ENCODE measurements at places on chromosomes 7 and 10.

DNA sequence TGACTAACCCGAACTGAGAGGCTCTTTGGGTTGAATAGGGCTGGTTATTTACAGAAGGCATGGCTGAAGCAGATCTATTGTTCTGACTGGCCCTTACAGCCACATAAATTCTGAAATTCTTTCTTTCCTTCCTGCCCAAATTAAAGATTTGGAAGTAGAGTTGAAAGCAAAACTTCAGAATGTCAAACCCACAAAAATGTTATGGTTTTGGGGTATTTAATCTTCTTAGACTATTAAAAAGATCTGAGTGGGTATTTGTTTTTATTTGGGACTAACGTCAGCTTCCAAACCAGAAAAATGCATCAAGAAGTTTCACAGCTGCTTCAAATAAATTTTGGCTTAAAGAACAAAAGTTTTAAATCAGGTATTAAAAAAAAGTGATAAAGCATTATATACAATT lies 124.5 kb downstream of the AHR start:
- no peaks in the 10 kb centered on the region for H3K4me1 ChIP-seq
- no peak overlapping the region for H3K4me3 ChIP-seq
- peaks cover 7% of the 10 kb centered on the region for H3K27me3 ChIP-seq
- peaks cover 3% of the 10 kb centered on the region for H3K36me3 ChIP-seq

GRCh38 chr7:123916240-123916724 lies 8.8 kb upstream of the SPAM1 start:
- H3K4me1 ChIP-seq, result no peaks in the 10 kb centered on the region
- H3K27ac ChIP-seq, result no peak overlapping the region
- H3K36me3 ChIP-seq, result no peaks in the 10 kb centered on the region
- no peak overlapping the region for H3K4me3 ChIP-seq
- no peak for DNase-seq

- H3K4me1 ChIP-seq, result no peaks in the 10 kb centered on the region
- no peaks in the 10 kb centered on the region for H3K36me3 ChIP-seq
- no peak overlapping the region for H3K27ac ChIP-seq
- peaks cover 1% of the 10 kb centered on the region for H3K27me3 ChIP-seq
- H3K4me3 ChIP-seq, result no peak overlapping the region
Observed at GRCh38 chr7:10655031-10655430, 318.6 kb upstream of the PHF14 start.

DNA sequence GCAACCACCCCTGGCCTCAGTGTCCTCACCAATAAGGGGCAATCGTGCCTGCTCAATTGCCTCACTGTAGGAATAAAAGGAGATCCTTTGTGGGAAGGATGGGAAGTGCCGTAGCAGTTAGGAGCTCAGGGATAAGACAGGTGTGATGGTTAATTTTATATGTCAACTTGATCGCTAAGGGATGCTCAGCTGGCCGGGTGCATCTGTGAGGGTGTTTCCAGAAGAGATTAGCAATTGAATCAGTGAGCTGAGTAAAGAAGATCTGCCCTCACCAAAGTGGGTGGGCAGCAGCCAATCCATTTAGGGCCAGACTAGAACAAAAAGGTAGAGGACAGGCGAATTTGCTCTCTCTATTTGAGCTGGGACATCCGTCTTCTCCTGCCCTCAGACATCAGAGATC lies 46.3 kb downstream of the BUB3 start:
- no peak overlapping the region for H3K4me3 ChIP-seq
- DNase-seq, result no peak
- no peak overlapping the region for H3K27ac ChIP-seq
- no peaks in the 10 kb centered on the region for H3K27me3 ChIP-seq
- H3K36me3 ChIP-seq, result peaks cover 23% of the 10 kb centered on the region

GRCh38 chr10:91597197-91597881 lies 35.5 kb downstream of the PPP1R3C start:
- peaks cover 1% of the 10 kb centered on the region for H3K4me1 ChIP-seq
- no peak overlapping the region for H3K27ac ChIP-seq

DNA sequence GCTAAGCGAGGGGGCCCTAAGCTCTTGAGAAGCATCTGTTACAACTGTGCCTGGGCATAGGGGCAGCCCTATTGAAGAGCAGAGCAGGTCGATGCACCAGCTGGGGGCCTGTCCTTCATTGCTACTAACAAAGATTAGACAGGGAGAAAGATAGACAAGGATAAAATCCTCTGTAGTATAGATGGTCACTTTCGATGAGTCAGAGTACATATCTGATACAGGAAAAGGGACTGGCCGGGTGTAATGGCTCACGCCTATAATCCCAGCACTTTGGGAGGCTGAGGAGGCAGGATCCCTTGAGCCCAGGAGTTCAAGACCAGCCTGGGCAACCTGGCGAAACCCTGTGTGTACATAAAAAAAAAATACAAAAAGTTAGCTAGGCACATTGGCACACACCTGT lies 13.6 kb downstream of the OPTN start:
- H3K27me3 ChIP-seq, result no peaks in the 10 kb centered on the region
- H3K4me3 ChIP-seq, result no peak overlapping the region
- H3K4me1 ChIP-seq, result peaks cover 31% of the 10 kb centered on the region

DNA sequence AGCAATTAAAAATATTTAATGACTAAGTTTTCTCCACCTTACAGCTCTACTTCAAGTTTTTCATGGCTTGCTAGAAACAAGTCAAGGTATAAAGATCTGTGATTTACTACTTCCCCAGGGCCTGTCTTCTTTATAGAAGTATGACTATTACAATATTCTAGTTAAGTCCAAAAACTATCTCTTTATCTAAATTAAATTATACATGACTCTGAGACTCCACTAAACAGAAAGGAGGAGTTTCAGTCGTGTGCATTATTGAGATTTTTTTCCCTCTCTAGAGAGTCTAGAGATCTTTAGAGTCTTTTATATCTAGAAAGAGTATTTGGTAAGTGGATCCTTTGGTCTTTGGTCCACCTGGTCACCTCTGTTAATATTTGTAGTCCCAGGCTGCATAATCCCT lies 100.7 kb downstream of the SEMA3E start:
- no peaks in the 10 kb centered on the region for H3K4me1 ChIP-seq
- no peaks in the 10 kb centered on the region for H3K36me3 ChIP-seq
- DNase-seq, result no peak
- no peak overlapping the region for H3K27ac ChIP-seq
- no peaks in the 10 kb centered on the region for H3K27me3 ChIP-seq
- H3K4me3 ChIP-seq, result no peak overlapping the region

DNA sequence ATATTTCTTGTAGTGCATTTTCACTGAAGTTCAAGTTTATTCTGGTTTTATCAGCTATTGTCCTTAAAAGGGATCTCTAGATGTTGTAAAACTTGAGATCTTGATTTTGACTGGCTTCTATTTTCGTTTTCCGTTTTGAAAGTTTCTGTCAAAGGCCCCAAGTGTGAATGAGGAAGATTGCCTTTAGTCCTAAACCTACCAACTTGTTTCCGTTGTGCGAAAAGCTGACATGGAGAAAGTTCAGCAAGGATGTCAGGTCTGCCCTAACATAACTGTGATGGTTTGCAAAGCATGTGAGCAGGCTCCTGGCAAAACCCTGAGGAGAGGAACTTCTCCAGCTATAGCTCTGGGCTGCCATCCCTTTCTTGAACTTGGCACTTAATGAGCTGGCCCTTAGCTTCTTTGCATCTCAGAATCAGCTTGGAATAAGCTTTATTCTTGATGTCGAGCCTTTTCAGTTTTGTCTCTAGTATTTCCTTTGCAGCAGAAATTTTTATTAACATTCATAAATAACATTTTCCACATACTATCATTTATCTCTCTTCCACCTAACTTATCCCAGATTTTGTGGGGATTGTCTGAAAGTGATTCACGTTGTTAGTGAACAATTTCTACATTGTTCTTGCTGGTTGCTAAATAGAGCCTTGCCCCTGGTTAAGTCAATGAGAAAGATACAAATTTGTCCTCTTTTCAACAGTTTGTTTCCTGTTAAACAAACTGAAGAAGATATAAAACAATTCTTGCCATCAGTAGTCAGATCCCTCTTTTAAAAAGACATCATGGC lies 559.4 kb downstream of the SUGCT start:
- peaks cover 2% of the 10 kb centered on the region for H3K4me1 ChIP-seq
- H3K36me3 ChIP-seq, result no peaks in the 10 kb centered on the region
- H3K27me3 ChIP-seq, result no peaks in the 10 kb centered on the region

DNA sequence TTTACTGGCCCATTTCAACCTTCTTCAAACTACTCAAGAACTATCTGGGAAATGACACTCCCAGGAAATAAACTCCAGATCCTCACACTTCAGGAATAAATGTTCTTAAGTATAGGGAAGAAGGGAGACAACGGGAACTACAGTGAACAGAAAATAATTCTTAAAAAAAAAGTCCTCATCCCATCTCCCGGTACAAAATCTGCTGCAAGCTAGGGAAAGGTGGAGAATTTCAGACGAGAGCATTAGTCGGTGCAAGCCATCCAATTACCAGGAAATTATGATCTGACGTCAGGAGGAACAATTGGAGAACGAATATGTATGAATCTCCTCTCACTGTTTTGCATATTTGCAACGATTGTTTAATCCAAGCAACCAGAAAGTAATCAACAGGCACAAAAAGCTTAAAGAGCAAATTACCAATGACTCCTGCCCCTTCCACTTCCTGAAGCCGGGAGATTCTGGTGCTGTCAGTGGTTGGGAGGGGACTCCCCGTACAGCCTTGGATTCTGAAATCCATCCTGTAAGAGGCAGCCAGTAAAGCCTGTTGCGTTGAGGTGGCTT lies 15.1 kb upstream of the GATA3 start:
- H3K27me3 ChIP-seq, result peaks cover 98% of the 10 kb centered on the region
- H3K27ac ChIP-seq, result no peak overlapping the region
- no peak for DNase-seq
- H3K36me3 ChIP-seq, result peaks cover 1% of the 10 kb centered on the region
- peaks cover 50% of the 10 kb centered on the region for H3K4me1 ChIP-seq
- no peak overlapping the region for H3K4me3 ChIP-seq

DNA sequence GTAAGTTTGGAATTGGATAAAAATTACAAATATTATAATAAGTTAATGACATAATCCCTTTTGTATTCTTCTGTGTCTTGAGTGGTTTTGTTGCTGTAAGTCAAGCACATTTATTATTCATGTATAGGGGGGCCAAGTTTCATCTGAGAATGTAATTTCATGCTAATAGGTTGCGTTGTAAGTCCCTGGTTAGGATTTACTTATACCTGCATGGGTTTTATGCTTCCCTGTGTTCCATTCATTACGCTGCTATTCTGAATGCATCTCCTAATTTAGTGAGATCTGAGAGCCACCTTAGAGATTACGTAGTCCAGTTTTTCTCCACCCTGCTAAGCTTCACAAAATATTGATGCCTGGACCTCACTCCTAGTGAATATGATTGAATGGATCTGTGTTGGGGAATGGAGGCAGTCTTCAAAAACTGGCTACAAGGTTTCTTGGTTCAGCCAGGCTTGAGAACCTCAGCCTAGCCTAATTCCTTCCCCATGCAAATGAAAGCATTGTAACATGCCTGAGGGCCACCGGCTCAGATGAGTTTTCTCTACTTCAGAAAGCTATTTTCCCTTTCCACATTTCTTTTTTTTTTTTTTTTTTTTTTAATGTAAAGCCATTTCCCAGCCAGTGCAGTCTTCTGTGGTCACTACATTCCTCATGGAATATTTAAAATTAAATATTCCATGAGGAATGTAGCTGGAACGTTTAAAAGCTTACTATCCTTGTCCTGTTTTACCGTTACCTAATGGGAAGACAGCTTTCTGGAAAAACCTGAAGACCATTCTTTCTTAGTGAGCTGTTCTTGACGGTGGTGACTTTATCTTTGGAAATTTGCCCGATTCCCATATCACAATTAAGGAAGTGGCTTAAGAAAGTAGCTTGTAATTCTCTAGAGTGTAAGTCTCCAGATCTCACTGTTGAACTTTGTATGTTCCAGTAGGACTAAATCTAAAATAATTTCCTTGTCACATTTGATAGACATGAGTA lies 16.0 kb downstream of the PAPSS2 start:
- H3K36me3 ChIP-seq, result no peaks in the 10 kb centered on the region
- H3K4me3 ChIP-seq, result no peak overlapping the region
- H3K4me1 ChIP-seq, result peaks cover 2% of the 10 kb centered on the region
- no peak for DNase-seq
- H3K27ac ChIP-seq, result no peak overlapping the region
- peaks cover 6% of the 10 kb centered on the region for H3K27me3 ChIP-seq

DNA sequence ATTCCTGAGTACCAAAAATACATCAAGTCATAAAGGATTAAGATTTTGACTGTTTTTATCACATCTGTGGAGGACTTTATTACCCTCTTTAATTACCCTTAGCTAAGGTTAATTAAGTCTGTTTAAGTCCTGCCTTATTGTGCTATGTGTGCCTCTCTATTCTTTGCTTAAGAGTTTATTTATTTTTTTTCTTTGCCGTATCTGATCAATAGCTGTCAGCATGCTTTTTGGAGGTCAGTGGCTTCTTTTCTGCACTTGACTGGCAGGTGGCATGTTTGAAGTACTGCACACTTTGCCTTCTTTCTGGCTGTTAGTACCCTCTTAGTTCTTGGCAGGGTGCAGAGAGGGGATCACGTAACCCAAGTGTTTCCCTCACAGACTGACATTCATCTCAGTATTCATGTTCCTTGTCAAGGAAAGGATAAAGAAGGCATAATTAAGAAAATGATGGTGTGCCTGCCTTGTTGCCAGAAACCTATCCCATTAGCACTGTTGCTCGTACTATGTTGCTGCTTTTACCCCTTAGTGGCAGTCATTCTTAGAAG lies 225.8 kb downstream of the EXOC4 start:
- H3K36me3 ChIP-seq, result peaks cover 6% of the 10 kb centered on the region
- DNase-seq, result no peak
- H3K4me3 ChIP-seq, result no peak overlapping the region
- H3K4me1 ChIP-seq, result peaks cover 27% of the 10 kb centered on the region
- no peaks in the 10 kb centered on the region for H3K27me3 ChIP-seq
